AG09319 (cell line): ENCODE measurements at places on chromosomes 2 and 18.
A peak's percentile ranks its signal among the peaks of the same experiment; 100 is the strongest.

DNA sequence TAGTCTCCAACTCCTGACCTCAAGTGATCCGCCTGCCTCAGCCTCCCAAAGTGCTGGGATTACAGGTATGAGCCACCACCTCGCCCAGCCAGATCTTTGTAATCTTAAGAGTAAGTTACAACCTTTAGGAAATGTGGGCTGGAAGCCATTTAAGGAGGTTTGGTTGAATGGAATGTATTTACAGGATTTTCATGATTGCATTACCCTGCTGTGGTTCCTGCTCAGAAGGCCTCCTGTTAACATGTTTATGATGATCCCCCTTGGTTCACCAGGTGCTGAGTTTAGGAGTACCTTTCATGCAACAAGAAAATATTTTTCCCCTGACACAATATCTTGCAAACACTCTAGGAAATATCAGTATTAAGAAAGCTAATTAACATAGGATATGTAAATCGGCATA, 187.4 kb upstream of the SH3BP4 start:
- DNase-seq, result no peak

DNA sequence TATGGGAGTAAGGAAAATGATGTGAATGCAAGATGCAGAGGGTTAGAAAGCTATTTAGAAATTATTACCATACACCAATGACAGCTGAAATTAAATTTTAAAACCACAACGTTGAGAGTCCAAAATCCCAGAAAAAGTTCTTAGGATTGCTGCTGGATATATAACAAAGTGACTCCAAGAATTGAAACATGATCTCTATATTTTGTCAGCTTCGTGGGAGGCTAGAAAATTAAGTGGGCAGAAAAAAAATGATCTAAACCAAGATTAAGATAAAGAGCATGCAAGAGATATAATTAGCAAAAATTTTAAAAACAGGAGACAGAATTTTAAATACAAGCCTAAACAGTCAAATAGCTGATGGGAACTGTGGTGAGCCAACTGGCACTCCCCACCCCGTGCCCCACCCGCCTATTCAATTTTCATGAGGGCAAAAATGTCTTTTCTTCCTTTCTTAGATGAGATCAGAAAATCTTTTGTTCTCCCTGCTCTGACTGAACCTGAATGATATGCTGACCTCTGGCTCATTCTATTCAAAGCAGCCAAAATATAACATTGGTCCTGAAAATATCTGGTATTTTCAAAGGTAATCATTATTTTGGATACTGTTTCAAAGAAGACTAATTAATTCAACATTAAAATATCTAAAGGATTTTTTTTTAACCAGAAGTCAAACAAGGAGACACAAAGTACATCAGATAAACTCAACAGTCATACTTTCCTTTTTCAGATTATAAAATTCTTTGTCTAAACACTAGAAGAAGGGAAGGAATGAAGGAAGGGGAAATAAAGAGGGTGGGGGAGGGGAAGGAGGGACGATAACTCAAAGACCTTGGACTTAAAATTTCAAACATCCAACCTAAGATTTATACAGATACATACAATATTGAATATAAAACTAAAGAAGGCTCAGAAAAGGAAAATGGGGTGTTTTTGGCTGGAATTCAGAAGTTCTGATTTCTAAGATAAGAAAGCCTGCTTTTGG, 12.2 kb downstream of the KANSL3 start:
- no peak for DNase-seq

DNA sequence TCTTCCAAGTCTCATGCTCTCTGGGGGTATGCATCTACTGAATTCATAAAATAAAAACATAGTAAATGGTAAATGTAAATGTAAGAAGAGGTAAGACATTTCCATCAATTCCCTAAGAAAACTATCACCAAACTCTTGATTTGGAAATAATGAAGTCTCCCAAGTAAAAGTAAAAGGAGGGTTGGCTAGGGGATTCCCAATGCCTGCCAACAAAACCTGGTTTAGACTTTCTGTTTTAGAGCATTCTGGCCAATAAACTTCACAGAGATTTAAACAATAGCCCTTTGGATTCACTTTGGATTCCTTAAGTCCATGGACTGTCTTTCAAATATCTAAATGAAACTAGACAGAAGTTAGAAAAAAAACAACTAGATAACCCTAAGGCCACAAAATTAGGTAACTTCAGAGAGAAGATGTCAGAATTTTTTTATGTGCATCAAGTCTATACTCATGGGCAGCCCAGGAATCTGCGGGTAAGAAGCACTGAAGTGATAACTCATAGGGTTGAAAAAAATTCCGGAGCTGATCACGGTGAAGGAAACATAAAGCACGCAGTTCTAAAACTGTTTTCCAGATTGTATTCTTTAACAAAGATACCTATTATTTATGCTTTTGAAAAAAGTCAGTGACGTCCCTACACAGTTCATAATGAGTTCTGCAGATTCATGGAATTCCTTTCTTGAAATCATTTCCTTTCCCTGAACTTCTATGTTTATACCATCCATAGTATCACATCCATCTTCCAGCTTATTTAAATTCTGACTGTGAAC, 263.6 kb downstream of the AFF3 start:
- no peak for DNase-seq

DNA sequence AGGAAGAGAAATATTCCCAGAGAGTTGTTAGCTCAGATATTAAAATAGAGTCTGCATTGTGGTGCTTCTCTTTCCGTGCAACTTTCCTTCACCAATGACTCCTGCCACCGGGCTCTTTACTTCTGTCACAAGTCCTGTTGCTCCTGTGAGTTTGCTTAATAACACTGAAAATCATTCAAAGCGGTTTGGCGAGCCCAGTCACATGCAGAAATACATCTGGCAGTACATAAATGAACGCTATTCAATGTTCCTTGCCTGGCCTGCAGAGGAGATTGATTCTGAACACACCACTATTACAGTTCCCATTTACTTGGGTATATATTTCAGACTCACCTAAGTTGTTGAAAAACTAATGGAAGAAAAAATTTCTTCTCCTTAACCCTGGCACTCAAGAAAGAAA, 276.6 kb downstream of the ZNF521 start:
- no peak for DNase-seq

- DNase-seq, result no peak
Measured at GRCh38 chr18:9906481-9906880, 7.3 kb upstream of the VAPA start.

DNA sequence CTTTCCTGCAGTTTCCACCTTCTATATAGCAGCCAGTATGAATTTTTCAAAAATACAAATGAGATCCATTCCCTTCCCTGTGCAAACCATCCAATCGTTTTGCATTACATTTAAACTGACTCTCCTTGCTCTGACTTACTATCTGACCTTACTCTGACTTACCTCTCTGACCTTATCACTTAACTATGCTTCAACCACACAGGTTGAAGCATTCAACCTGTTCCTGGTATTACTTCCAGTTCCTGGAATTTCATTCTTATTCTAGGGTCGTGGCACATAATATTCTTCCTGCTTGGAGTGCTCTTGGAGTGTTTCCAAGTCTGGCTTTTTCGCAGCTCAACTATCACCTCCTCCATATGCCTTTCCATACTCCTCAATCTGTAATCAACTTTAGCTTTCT, 850.6 kb upstream of the CHAC2 start:
- no peak for DNase-seq

- peak; percentile 100 for DNase-seq
Measured at GRCh38 chr2:85772019-85772745, 18.4 kb downstream of the ATOH8 start.

DNA sequence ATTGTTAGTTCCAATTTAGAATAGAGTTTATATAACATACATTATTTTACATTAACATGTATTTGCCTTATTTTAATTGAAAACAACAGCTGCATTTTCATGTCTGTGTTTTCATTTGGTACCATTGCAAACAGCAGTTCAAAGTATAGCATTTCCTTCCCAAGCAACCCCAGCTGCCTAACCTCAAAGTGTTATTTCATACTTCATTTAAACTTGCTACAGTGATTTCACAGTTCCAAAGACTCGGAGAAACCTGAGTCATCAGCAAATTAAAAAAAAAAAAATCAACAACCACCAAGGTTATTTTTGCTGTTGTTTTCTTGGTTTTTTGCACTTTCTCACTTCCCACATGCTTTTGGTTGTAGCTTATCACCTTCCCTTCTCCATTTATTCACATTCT, 236.5 kb upstream of the SPHKAP start:
- DNase-seq, result no peak

DNA sequence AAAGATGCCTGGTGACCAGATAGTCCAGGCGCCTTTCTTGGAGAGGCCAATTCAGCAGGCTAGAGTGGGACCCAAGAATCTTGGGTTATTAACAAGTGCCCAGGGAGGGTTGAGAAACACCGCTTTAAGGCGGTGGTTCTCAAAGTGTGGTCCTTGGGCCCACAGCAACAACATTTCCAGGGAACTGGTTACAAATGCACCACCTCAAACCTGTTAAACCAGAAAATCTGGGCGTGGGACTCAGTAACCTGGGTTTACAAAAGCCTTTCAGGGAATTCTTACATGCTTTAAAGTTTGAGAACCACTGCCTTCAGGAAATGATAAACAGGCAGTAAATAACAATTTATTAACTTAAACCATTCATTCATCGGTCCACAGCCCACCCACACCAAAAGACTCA, 92.5 kb downstream of the SP3 start:
- DNase-seq, result no peak

DNA sequence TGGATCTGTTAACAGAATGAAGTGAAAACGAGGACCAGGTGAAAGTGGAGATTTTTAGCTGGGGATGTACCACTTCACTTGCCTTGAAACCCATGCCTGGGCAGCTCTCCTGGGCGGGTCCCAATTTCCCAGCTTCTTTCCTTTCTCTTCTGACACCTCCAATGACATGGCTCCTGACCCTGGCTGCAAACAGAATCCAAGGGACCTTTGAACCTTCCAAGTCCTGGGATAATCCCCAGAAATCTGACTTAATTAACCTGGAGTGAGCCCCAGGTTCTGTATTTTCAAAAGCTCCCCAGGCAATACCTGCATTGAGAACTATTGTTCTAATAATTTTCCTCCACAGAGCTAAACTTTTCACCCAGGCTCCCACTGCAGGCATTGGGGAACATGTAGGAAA, 495.9 kb downstream of the CNTNAP5 start:
- no peak for DNase-seq

DNA sequence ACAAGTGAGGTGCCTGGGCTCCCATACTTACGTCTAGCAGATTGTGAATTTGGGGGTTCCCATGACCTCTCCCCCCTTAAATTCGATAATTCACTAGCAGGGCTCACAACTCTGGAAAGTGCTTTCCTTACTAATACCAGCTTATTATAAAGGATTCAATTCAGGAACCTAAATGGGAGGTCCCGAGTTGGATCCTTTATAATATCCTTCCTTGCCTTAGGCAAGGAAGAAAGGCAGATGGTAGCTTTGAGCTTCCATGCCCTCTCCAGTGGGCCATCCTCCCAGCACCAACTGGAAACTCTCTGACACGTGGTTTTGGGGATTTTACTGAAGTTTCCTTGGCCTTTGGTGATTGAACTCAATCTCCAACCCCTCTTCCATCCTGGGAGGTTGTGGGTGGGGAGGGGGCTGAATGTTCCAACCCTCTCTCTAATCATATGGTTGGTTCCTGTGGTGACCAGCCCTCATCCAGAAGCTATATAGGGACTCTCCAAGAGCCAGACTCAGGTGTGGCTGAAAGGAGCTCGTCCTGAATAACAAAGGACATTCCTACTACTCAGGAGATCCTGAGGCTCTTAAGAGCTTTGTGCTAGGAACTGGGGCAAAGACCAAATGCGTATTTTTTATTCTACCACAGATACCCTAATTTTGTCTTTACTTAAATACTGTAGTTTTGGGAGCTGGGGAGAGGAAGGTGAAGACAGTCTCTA, 62.2 kb downstream of the HAUS1 start:
- DNase-seq, result no peak

DNA sequence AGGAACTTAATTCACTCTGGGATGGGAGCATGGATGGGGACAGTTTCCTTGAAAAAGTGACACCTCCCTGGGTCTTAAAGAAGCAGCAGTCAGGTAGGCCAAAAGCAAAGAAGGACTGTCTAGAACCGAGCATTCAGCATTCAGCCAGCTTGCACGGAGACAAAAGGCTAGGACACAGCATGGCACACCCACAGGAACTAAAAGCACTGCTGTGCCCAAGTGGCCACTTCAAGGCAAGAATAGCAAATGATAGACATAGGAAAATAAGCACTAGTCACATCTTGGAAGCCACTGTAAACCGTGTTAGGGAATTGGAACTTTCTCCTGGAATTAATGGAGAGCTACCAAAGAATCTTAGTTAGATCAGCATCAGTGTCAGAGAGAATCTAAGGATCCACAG, 47.0 kb downstream of the LRP2 start:
- DNase-seq, result no peak

DNA sequence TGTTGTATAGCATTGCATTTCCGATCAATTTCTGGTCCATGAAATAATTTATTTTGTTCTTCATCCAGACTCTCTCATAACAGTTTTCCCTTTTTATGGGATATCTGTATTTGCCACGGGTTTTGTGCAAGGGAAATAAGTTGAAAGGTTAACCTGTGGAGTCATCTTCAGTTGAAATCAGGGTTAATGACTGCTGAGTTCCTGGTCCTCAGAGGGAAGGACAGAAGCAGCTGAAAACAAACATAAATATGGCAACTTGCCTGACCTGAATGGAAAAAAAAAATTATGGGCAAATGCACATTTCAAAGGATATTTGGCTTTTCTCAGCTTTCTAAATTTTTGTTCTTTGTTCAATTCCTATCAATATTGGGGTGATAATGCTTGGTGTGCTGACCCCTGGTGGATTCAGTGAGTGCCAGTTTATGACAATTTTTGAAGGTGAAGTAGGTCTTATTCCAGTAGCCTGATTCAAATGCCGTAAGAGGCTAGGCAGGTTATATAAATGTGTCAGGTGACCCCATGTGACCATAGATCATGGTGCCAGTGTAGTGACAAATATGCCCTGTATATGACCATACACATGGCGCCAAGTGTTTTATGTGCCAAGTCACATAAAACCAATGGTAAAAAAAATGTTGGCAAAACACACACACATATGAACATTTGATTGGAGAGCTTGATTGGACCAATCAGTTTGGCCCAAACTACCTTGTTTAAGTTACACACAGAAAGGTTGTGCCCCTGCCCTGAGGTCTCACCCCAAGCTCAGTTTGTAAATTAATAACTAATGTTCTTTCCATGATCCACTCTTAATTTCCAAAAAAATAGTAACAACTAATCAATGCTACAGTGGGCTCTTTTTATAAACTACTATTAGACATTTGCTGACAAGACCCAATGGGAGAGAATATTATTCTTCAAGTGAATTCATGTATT, 47.6 kb upstream of the FAM124B start:
- DNase-seq, result no peak
